Stimulated activated CD4-positive, alpha-beta T cell treated with anti-CD3 and anti-CD28 coated beads, TNF-alpha, amount 100 ng/mL, for 4 hours (primary cell): ENCODE measurements at places on chromosomes 12 and 14.

GRCh38 chr12:64672925-64673409, 62.7 kb downstream of the RASSF3 start:
- DNase-seq: no peak

DNA sequence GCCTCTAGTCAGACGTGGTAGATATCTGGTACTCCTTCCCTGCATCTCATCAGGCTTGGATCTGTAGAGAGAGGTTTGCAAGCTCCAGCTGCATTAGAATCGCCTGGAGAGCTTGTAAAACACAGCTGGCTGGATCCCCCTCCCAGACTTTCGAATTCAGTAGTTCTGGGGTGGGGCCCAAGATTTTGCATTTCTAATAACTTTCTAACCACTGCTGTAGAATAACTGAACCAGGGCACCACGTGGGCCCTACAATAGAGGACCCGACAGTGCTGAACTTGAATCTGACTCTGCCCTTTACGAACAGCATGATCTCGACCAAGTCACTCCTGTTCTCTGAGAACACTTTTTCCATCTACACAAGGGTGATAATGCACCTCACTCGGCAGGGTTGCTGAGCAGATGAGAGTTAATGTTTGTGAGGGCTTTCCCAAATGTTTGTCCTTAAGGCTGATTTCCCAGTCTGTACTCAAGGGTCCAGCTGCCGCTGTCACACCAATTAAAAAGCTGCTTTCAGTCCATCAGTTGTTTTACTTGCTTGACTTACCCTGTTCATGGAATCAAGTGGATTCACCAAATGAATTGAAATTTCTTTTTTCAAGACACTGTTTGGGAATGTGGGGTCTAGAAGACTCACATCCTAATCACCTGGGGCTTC, 86.6 kb upstream of the SLC24A4 start:
- no peak for DNase-seq

DNA sequence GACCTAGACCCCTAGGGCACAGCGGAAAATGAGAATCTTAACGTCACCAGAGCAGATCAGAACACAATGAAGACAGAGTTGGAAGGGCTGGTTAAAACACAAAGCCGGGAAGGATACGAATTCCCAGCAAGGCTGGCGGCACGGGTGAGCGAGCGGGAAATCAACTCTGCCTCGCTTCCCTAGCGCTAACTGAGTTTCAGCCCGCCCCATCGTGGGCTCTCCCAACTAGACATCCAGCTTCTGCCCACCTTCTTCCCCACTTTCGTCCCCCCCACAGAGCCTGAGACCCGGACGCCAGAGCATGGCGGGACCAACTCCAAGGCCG, 377 bp downstream of the CCNT1 start:
- no peak for DNase-seq

DNA sequence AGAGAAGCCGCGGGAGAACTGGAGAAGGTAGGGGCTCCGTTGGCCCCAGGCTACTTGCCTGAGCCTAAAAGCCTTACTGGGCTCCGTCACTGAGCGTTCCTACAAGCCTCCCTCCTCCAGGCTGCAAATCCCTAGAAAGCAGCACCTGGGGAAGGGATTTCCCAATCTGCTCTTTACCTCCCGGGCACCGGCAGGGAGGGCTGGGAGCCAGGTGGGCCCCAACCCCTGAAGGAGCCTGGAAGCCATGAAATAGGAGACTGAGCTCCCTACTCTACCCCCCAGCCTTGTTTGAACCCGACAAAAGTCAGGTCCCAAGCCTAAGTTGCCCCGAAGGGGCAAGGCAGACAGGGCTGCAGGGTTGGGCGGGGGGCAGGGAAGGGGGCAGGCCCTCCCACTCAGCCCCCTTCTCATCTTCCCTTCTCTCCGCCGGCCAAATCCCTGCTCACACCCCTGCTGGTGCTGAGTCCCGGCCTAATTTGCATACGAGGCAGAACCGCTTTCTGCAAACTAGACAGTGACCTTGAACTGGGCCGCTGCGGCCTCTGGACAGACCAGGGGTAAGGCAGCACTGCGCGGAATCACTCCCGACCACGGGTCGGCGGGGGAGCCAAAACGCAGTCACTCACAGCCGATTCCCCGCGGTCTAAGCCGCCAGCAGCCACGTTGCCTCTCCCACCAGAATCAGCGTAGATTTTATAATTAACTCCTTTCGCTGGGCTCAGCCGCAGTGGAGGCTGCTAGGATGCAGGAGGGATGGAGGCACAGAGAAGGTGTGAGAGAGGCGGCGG, 3.7 kb upstream of the HOXC12 start:
- DNase-seq: no peak

- DNase-seq: no peak
These were observed 30.8 kb downstream of the KTN1 start for GRCh38 chr14:55610713-55611370.

GRCh38 chr12:9827209-9827888, at the start of gene KLRF1:
TSS of gene KLRF1 (plus strand) at chr12:9827481. CDS start at chr12:9827545, 64 bp downstream.
- DNase-seq: no peak

DNA sequence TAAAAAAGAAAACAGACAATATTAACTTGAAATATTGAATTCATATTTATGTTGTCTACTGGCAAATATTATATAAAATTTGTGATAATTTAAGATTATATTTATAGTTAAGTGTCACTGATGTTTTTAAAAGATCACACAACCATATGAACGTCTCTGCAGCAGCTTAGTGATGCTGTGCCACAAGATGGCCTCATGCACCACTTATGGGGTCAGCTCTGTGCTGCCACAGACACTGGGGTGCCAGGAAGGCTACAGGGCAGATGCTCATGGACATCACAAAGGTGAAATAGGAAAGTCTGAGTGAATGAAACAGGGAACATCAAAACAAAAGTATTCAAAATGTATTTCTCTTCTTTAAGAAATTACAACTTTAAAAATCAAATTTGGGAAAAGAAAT, 13.1 kb downstream of the ATXN3 start:
- no peak for DNase-seq

- no peak for DNase-seq
These were observed 4.0 kb upstream of the KCNH3 start for GRCh38 chr12:49534731-49535278.

DNA sequence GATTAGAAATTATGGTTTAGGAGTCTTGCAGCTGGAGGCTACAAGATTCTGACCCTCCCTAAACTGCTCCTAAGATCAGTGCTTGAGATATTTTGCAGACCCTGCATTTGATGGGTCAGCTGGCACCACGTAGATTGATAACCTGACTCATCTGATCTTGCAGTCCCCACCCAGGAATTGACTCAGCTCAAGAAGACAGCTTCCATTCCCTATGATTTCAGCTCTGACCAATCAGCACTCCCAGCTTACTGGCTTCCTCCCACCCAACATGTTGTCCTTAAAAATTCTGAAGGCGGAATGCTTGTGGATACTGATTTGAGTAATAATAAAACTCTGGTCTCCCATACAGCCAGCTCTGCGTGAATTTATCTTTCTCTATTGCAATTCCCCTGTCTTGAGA, 23.2 kb upstream of the MTHFD1 start:
- DNase-seq: no peak

- no peak for DNase-seq
These were observed 6.0 kb downstream of the P3H3 start for GRCh38 chr12:6834254-6834653.
